AG04450 (cell line): ENCODE measurements at places on chromosomes 4 and X. TPM values are rescaled to one million over a fixed set of nuclear protein-coding genes. Genes with fewer than 3 reads are reported as not detected.

Gene ZNF182
- polyA plus RNA-seq, result 2.4 and 3.6 TPM in 2 replicates

DNA sequence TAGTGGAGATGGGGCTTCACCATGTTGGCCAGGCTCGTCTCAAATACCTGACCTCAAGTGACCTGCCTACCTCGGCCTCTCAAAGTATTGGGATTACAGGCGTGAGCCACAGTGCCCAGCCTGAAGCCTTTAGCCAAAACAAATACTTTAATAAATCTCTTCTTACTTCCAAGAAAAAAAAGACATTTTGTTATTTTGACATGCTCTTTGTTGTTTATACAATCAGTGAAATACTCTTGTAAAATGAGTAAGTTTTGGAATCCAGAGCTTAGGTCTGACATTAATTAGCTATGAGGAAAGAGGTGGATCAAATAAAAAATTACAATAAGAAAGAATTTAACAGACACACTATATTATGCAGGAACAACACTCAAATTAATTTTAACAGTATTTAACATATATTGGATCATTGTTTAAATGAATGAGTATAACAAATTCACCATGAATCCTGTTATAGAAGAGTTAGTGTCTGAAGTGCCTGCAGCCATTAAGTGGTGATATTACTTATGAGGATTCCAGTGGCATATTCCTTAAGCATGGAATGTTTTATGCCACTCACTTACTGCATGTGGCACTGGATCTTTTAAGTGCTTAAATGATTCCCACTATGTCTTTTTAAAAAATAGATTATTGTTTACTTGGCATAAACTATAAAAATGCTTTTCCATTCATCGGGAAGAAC, 260.1 kb upstream of the GIMD1 start:
- no peak for DNase-seq

DNA sequence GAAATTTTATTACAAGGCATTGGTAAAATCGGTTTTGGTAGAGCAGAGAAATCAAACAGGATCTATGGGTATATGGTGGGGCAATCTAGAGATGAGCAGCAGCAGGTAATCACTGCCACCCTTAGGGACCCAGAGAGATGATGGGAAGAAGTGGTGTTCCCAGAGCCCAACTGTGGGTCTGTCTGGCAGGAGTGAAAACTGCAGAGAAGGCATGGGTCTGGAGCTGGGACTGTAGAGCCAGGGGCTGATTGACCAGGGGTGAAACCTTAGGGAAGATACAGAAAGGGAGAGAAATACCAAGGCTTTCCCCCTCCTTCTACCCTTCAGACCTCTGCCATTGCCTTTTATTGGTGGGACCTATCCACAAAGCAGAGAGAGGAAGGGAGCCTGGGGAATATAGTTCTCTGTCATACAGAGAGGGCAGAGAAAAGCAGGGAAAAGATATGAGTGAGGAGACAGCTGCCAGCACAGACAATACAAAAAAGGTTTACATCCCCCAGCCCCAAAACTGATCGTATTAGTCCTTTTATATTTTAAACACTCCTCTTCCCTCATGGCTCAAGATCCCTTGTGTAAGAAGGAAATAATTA, 28.7 kb downstream of the PDLIM5 start:
- no peak for DNase-seq

GRCh38 chr4:121777625-121778024, 12.7 kb upstream of the SMIM43 start:
- no peak for DNase-seq

DNA sequence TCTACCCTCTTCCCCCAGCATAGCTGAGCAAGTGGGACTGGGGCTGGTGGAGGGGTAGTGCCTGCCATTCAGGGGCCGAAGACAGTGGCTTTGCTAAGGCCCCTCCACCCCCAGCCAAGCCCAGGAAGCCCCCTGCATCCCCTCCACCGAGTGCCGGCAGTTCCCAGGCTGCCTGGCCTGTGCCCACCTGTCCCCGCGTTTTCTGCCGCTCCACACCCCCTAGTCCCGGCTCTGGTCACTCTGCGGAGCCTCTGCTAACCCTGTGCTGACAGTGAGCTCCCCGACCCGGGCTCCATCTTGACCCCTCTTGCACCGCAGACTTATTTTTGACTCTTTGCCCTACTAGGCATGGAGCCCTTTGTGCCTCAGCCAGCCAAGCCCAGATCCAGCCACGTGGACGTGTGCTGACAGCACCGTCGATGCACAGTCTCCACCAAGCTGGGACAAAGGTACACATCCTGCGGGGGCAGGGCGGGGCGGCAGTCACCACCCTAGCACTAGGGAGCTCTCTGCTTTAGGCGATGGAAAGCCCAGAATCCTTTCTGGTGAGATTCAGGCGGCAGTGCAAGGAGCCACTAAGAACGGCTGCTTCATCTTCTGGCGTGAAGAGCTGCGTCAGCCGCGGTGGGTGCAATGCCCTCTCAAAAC, 96.6 kb downstream of the PHKA2 start:
- no peak for DNase-seq
